Activated effector memory CD4-positive, alpha-beta T cell treated with anti-CD3 and anti-CD28 coated beads, Interleukin-2, amount 50 U/mL, for 16 hours (primary cell): ENCODE measurements at places on chromosomes 13 and 19.
A peak's percentile ranks its signal among the peaks of the same experiment; 100 is the strongest.

- DNase-seq = no peak
Observed at GRCh38 chr19:54208784-54209057, 8.1 kb downstream of the RPS9 start.

GRCh38 chr19:7515645-7516151 lies at the start of gene ZNF358:
Gene ZNF358, plus strand, starts transcription at chr19:7516103. Its CDS starts 3,140 bp downstream, at chr19:7519243.
- peak; percentile 72 for DNase-seq

- no peak for DNase-seq
Observed at GRCh38 chr19:28307963-28308362, 905.0 kb downstream of the UQCRFS1 start.

GRCh38 chr19:10398819-10399218 lies 4.5 kb downstream of the CDC37 start:
- no peak for DNase-seq

GRCh38 chr19:29667901-29668341 lies 2.7 kb downstream of the PLEKHF1 start:
- peak; percentile 84 for DNase-seq

DNA sequence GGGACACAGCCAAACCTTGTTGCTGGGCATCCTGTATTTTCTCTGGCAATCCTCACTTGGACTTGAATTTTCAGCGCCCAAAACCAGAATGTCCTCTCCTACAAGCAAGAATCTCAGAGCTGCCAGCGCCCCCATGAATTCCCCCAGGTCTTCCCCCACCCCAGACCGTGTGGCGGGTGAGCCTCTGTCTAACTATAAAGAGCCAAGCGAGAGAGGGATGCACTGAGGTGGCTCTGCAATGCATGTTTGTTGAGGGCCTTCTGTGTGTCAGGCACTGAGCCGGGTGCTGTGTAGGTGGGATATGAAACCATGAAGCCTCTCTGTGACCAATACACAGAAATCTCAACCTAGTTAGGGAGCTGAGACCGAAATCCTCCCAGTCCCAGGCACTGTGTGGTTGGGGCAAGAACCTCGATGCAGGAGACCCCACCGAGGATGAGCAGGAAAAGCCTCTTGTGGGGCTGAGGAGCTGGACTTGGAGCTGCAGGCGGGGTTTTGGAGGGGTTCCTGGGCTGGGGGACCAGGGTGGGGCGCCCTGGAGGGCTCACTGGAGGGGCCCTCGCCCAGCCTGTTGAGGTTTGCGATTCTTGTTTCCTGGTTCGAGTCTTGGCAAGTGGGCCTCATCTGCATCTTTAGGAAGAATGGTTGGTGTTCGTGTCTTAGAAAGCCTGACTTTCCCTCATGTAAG lies 12.4 kb upstream of the PROZ start:
- peak; percentile 55 for DNase-seq

- no peak for DNase-seq
Observed at GRCh38 chr13:51620165-51620983, 36.1 kb downstream of the WDFY2 start.

- DNase-seq = no peak
Observed at GRCh38 chr13:89490661-89491060, 1819.5 kb downstream of the SLITRK5 start.
